Fibroblast of skin of abdomen (primary cell): ENCODE measurements at places on chromosomes 5 and 9.

DNA sequence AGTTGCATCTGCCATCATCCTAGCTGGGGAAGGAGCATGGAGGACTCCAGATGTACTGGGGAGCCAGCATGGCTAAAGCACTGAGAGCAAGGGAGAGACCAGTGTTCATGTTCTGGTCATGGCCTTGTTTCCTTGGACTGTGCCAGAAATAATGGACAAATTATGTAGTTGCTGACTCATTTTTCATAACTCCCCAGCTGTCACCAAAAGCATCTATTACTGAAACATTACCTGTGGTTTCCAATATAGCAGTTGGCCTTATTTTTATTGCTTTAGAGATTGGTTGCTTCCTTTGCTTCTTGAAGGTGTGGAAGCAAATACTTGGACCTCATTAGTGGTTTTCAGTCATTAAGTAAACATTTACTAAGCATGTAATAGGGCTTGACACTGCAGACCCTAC lies 11.3 kb downstream of the RALGPS1 start:
- no peak for DNase-seq

GRCh38 chr9:129627556-129628440 lies 1.8 kb downstream of the NTMT1 start:
- peak; percentile 50 for DNase-seq

- no peak for DNase-seq
Measured at GRCh38 chr9:130672466-130672865, 8.1 kb downstream of the PRDM12 start.

DNA sequence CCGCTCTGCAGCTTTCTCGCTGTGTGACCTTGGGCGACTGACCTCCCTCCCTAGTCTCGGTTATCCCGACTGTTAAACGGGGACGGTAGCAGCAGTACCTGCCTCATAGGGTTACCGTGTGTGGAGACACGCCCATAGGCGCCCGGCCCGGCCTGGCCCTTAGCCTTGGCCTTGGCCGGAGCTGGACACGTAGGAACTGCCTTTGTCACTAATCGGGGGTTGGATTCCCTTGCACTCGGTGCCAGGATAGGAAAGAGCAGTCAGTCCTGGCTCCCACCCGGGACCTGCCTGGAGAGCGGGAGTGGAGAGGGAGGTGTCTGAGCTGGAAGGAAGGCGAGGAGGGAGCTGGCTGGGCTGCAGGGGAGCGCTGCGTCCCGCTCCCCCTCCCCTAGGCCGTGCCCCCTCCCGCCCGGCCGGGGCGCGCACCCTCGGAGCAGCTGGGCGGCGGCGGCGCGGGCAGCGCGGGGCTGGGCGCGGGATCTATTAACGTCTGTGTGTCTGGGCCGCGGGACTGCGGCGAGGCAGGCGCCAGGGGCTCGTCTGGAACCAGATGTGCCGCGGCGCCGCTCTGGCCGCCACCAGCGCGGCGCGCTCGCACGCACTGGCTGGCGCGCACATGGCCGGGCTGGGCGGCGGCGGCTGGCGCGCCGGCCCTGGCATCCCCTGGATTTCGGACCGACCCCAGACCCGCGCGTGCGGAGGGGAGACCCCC lies 31.7 kb downstream of the PRRX2 start:
- peak; percentile 81 for DNase-seq

- no peak for DNase-seq
Measured at GRCh38 chr9:132383462-132383883, 23.2 kb downstream of the TTF1 start.

DNA sequence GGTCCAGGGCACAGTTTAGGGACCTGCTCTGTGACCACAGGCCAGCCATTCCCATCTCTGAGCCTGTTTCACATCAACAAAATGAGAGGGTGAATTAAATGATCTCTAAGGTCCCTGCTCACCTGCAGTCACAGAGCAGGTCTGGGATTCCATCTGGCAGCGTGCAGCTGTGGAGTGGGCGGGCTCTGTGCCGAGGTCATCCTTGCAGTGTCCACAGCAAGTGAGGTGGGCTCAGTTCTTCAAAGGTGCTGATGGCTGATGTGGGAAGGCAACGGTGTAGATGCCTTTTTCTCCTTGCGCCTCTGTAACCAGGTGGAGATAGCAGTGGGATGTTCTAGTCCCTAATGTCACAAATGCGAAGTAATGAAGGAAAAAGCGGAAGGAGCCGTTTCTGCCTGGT lies 11.9 kb downstream of the OR2V1 start:
- DNase-seq, result no peak

DNA sequence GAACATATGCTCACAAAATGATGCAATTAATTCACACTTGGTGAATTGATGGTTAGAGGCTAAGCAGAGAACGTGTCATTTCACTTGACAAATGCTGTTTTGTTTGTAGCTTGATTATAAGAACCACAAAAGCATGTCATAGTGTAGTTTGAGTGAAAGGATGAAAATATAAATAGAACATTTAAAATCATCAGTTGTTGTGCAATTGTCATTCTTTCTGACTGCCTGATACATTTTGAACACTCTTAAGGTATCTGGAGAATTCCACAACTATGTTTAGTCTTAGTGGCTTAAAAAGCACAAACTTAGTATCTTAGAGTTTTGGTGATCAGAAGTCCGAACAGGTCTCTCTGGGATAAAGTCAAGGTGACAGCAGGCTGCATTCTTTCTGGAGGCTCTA lies 129.4 kb downstream of the BASP1 start:
- peak; percentile 36 for DNase-seq

DNA sequence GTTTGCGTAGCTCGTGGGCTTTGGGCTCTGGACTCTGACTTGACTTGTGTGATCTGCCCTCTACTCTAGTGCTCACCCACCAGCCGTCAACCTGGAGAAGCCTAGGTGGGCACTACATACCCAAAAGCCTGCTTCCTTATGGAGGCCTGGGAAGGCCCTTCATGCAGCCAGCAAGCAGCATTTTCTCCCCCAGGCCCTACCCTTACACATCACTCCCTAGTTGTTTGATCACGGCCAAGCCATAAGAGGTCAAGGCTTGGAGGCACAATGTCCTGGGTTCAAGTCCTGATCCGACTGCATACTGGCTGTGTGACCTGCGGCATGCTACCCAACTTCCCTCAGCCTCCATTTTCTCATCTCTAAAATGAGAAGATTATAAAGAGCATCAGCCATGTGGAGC lies 151.3 kb upstream of the EGFLAM start:
- no peak for DNase-seq

DNA sequence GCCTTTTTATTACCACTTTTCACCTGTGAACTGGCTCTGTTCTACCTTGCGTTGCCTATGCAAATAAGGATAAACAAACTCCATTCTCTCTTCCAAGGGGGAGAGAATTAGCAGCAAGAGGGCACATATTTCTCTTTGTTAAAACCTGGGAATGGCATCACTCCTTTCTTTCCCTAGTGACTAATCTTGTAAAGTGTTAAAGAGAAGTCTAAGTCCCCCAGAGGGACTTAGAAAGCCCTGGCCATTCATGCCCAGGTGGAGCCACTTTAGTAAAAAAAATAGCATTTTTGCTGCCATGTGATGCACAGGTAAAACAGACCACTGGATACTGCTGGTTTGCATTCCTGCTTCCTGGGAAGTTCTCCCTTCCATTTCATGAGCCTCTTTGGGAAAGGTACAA lies 148.4 kb downstream of the MAN2A1 start:
- no peak for DNase-seq

GRCh38 chr9:137037483-137037882 lies 5.6 kb upstream of the FUT7 start:
- DNase-seq, result no peak

- peak; percentile 97 for DNase-seq
Measured at GRCh38 chr5:158382473-158382872, 523.5 kb upstream of the CLINT1 start.

DNA sequence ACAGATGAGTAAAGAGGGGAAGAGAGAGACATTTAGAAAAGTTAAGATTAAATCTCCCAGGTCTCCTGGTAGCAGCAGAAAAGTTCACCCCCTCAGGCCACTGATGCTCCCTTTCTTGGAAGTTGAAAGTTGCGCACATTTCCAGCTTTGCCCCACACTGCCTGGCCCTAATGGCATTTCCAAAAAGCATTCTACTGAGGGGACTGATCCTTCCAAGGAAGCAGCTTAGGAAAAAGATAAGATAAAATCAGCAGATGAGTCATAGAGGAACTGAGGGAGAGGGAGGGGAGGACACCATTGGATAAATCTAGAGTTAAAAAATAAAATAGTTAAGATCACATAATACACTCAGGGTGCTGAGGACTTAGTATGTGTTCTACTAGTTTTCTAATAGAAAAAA lies 67.6 kb upstream of the SLC12A2 start:
- no peak for DNase-seq

GRCh38 chr5:36820900-36821299 lies 55.7 kb upstream of the NIPBL start:
- DNase-seq, result no peak

DNA sequence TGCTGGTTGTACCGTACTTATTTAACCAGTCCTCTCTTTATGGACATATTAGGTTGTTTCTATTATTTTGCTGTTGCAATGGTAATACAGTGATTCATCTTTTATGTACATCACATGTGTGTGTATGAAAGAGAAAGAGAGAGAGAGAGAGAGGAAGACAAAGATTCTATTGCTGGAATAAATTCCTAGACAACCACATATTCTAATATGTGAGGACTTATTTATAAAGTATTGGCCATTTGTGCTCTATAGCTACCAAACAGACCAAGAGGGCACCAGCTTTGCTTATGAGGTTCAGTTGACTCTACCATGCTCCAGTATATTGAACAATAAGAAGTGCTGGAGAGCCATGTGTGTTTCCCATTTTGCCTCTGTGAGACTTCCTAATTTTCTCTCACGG lies 513.5 kb downstream of the DMAC1 start:
- no peak for DNase-seq

- DNase-seq, result no peak
Measured at GRCh38 chr5:118353970-118354369, 634.4 kb downstream of the DTWD2 start.

DNA sequence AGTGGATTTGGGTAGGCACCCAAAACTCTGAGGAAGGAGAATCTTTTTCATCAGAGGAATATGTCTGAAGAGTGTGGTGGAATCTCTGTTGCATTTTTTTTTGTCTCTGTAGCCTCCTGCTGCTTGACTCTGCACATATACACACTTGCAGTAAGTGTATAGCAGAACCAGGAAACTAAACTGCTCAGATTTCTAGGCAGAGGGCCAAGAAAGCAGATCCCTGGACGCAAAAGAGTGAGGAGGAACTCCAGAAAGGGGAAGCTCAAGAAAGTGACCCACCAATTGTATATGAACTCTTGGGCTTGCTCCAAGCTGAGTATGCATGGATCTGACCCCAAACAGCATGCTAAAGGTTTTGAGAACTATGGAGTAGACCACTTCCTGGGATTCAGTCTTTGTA lies 181.8 kb downstream of the GADD45G start:
- DNase-seq, result peak; percentile 60

DNA sequence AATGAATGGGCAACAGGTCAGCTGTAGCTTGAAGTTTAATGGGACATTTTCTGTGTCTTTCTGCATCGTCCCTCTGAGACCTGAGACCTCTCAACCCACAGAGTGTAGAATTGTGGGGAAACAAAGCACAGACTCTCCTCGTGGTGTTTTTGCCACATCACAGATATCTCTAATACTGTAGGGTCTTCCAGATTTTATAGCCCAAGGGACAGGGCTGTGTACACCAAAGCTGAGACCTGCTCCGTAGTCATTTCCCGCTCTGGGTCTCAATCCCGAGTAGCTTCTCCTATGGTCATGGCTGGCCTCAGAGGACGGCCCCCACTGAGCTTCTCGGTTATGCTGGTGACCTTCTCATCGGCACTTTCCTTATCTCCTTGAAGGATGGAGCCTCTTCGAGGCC lies 14.9 kb upstream of the CLK4 start:
- DNase-seq, result no peak

DNA sequence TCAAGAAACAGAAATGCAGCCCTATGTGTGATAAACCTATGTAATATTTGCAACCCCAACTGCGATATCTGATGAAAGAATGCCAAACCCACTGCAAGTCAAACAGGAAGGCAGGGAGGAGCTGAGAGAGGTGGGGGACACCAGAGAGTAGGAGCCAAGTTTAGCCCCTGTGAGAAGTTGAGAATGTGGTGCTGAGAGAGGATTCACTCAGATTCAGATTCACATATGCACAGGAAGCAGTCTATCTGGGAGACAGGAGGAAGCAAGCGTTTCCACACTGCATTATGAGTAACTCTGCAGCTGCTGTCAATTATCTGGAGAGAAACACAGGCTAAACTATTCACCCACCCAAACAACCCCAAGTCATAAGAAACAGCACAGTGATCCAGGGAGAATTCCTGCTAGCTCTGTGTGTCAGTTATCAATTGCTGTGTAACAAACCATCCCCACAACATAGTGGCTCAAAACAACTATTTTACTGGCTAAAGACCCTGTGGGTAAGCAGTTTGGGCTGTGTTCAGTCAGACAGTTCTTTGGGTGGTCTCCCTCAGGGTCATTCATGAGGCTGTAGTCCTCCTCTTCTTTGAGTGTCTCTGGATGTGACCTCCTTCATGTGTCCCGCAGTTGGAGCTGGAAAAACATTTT lies 161.9 kb upstream of the RAI14 start:
- DNase-seq, result peak; percentile 94

- peak; percentile 64 for DNase-seq
Measured at GRCh38 chr9:34664281-34665066, 2.0 kb upstream of the CCL27 start.

GRCh38 chr9:125822160-125822559 lies 75.0 kb downstream of the PBX3 start:
- no peak for DNase-seq

GRCh38 chr5:160743027-160743426 lies 109.0 kb downstream of the ATP10B start:
- no peak for DNase-seq

GRCh38 chr9:9778293-9778692 lies 834.5 kb downstream of the PTPRD start:
- DNase-seq, result no peak

DNA sequence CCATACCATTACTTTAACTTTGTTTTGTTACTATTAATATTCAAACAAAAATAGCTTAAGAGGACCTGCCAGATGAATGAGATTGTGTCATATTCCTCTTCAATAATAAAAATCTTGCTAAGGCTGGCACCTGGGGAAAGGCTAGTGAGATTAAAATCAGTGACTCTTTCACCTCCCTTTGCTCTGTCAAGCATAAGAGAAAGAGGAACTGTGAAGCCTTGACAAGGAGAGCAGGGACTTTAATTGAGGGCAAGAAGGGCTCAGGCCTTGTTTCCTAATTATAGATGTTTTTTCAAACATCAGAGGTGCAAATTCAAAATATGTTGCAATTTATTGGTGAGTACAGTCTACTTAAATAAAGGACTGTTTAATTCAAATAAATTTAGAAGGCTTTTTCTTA lies 91.7 kb downstream of the SPATA31D1 start:
- no peak for DNase-seq

GRCh38 chr5:66363097-66363496 lies 219.0 kb downstream of the SREK1 start:
- no peak for DNase-seq

GRCh38 chr9:31314241-31314640 lies 1070.2 kb upstream of the ACO1 start:
- no peak for DNase-seq

GRCh38 chr9:127291246-127291778 lies 26.7 kb downstream of the GARNL3 start:
- DNase-seq, result no peak

DNA sequence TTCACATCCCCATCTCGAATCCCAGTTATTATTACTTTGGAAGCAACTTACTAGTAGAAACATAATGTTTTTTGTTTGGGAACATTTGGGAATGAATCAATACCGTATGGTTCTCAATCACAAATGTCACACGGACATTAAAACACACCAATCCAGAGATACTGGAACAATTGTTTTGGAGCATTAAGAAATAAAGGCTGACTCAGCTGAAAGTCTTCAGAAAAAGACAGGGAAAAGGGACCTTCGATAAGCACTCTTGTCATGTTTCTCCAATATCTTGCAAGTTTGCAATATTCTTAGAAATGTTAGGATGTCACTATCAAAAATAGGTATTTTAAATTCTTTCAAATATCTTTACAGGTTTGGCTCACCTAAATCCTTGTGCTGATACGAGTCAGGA lies 362.4 kb downstream of the CETN3 start:
- DNase-seq, result no peak
